ENCODE measurements at places on chromosomes 4 and X. TPM values are rescaled to one million over a fixed set of nuclear protein-coding genes. Genes with fewer than 3 reads are reported as not detected.

TLR10 gene
- total RNA-seq = not detected

GRCh38 chrX:118975831-118976598, 1.6 kb downstream of the LONRF3 start:
- peak; percentile 41 for DNase-seq

- no peak for DNase-seq
Measured at GRCh38 chr4:89114100-89114499, 2.8 kb downstream of the TIGD2 start.

DNA sequence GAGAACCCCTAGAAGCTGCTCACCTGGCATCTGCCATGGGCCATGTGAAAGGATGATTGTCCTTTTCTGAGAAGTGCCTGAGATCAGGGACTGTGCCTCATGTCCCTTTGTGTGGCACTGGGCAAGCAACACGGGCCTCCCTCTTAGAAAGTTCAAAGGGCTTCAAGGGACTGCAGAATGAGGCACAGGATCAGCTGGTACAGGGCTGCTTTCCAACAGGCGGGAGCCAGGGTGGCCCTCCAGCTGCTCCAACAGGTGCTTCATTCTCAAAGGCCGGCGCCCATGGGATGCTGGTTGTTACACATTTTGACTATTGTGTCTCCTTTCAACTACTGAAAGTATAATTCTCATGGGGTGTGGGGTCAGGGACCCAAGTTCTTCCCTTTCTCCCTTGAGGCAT, 114.7 kb downstream of the ENPP6 start:
- DNase-seq = no peak

DNA sequence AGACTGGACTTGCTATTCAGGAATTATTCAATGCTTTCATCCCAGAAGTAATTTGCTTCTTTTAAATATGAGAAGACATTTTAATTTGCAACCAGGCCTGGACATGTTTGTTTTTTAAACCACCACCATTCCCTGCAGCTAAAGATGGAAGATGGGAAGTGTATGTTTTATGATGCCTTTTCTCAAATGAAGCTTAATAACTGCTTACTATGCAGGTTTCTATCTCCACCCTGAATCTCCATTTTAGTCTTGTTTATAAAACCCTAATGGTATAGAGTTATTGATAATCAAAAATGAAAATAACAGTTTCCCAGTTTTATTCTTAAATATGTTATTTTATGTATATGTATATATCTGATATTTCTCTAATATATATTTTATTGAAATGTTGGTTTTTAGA, 418.9 kb downstream of the C4orf33 start:
- no peak for DNase-seq

GRCh38 chr4:67576059-67576466, 17.5 kb downstream of the STAP1 start:
- no peak for DNase-seq
